ENCODE measurements at places on chromosomes 2 and 18.

DNA sequence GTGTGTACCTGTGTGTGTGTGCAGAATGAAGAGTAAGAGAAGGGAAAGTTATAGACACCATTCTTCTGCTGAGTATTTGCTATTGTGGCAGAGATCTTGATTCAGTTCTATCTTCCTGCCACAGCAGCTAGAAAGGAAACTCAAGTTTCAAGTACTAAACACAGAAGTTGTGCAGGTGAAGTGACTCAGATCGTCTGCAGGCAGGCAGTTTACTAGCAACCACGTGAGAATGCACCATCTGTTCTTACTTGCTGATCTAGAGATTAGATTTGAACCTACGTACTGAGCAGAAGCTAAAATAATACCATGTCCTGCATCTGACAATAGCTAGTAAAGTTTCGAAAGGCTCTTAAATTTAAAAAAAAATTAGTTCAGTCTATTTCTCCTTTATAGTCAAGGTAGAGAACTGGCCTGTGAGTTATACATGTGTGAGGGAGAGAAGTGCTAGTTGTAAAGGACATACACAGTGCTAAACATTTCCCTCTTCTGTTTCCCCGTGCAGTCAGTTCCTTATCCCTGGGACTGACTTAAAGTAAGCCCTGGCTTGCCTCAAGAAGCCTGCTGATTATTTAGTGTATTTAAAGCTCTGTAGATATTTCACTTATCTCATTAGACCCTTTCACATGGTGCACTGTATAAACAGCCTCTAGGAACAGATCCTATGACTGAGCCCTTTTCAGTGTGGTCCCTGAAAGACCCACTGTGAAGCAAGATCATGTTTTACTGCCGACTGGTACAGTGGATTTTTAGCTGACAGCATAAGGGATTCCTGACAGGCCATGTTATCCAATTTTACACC is 45.0 kb downstream of the SLC38A11 start:
- DNase-seq: no peak

GRCh38 chr2:230777721-230778120 is 65.1 kb downstream of the CAB39 start:
- no peak for DNase-seq

GRCh38 chr2:145460112-145460511 is 940.2 kb upstream of the ZEB2 start:
- DNase-seq: no peak

GRCh38 chr2:120955427-120955826 is 219.8 kb downstream of the GLI2 start:
- no peak for DNase-seq

DNA sequence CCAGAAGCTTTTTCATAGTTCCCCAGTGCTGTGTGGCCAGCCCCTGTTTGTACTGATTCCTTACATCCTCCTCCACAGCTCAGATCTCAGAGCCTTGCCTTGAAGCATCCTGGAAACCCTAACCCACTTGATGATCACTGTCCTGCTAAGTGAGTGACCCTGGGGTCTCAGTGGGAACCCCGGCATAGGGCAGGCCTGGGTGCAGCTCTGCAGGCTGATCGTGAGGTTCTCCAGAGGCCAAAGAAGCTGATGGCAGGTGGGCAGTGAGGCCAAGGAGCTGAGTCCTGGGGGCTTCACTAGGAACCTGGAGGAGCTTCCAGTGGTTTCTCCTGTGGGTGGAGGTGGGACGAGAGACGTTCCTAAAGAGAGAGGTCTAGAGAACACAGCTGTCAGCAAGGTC is 47.4 kb upstream of the BIN1 start:
- DNase-seq: no peak

DNA sequence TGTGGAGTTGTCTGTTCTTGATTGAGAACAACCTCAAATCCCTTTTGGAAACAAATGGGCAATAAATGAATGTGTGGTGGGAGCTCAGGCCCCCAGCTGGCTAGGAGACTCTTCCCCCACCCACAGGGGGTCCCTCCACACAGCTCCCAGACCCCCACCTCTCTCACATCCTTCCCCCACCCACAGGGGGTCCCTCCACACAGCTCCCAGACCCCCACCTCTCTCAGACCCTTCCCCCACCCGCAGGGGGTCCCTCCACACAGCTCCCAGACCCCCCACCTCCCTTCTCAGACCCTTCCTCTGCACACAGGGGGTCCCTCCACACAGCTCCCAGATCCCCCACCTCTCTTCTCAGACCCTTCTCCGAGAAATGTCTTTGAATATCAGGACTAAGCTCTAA is 79.0 kb upstream of the CTDP1 start:
- no peak for DNase-seq

GRCh38 chr18:38473535-38473934 is 907.9 kb upstream of the CELF4 start:
- DNase-seq: no peak

GRCh38 chr2:186457908-186458307 is 28.2 kb upstream of the ZC3H15 start:
- no peak for DNase-seq

- no peak for DNase-seq
Measured at GRCh38 chr2:96359866-96360265, 24.3 kb downstream of the NCAPH start.

- DNase-seq: no peak
Measured at GRCh38 chr2:49934481-49934880, 780.2 kb upstream of the FSHR start.

- DNase-seq: no peak
Measured at GRCh38 chr2:64987956-64988419, 1.2 kb upstream of the SLC1A4 start.

GRCh38 chr2:14516844-14517243 is 115.7 kb upstream of the LRATD1 start:
- DNase-seq: no peak

DNA sequence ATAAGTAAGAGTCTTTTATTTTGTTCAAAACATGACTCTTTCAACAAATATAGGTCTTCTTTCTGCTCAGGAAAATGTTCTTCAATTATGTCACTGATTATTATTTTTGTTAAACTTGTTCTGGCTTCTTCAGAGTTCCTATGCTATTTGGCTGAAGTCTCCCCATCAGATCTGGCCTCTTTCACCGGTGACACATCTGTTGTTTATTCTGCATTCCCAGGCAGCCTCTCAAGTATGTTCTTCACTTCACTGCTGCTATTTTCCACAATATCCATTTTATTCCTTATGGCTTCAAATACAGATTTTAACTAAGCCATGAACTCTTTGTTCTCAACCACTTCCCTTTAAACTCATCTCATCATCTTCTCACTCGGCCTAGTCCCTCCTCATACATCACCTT is 45.7 kb downstream of the HDAC4 start:
- no peak for DNase-seq

- DNase-seq: no peak
Measured at GRCh38 chr2:40466935-40467572, 15.2 kb upstream of the SLC8A1 start.

- peak; percentile 38 for DNase-seq
Measured at GRCh38 chr18:14978962-14979535, 231.1 kb downstream of the ANKRD30B start.

GRCh38 chr2:240814946-240815760 is 4.9 kb downstream of the KIF1A start:
- DNase-seq: no peak

DNA sequence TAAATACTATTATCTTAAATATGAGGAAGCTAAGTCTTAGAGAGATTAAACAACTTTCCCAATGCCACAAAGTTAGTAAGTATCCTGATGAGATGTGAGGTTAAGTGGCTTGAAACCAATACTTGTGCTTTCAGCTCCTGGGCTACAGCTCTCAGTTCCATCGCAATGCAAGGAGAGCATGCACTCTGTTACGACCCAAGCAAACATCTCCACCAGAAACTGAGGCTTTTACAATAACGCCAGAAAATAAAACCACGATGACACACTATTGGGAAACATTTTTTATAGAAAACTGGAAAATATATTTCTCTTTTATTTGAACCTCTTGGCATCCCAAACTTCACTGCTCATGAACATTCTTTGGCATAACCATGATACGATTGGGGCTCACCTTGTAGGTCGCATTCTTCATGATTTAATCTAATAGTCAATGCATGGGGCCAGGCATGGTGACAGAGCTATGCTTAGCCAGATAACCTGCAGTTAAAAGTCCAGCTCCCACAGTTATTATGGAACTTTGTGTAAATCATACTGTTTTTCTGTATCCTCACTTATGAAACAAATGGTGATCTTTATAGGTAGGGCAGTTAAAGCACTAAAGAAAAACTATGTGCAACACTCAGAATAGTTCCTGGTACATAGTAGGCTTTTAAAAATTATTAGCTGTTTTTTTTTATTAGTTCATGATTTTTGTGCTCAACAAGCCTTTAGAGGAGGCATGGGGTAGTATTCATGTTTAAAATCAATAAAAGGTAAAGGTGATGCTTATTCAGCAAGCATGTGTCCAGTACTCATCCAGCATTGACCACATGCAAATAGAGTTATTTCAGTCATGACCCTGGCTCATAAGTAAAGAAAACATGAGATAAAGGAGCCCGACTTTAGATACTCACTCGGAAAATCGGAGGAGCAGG is 238.3 kb upstream of the TRIB2 start:
- DNase-seq: no peak

DNA sequence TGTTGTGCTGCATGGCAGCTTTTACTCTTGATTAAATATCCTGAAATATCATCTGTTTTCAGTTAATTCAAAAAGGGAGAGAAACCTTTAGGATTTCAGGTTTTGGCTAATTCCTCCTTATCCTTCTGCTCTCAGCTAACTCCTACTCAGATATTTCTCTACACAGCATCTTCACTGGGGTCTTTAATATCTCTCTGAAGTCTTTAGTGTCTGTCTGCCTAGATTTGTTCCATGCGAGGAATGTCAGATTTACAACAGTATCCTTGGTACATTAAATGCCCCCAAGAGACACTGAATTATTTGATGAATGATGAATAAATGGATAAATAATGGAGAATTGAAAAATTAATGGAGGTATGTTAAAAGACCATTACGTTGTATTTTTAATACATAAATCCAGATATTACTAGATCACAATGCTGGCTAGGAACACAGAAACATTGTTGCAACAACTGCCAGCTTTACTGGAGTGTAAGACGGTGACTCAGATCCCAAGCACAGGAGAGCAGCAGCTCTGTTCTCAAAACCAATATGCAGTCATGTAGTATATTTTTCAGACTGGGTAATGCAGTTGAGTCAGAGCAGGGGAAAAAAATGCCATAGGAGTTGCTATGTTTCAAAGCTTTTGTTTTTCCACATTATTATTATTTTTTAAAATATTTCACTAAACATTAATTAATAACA is 388.0 kb upstream of the SYT4 start:
- no peak for DNase-seq

- DNase-seq: no peak
Measured at GRCh38 chr2:158928965-158929364, 39.5 kb upstream of the TANC1 start.

DNA sequence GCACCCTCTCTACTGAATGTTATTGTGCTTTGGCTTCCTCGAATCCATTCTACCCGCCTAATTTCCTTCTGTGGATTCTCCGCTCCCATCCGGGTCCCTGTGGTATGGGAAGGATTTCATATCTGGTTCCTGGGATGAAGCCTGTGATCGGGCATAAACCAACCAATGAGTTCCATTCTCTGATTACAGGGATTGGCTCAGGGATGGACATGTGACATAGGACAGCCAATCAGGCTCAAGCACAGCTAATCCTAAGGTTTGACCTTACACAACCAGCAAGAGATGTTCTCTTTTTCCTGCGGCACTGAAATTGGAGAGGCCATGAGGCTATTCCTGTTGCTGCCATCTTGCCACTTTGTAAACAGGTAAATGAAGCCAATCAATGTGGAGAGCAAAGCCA is 168.1 kb upstream of the SMAD2 start:
- no peak for DNase-seq

DNA sequence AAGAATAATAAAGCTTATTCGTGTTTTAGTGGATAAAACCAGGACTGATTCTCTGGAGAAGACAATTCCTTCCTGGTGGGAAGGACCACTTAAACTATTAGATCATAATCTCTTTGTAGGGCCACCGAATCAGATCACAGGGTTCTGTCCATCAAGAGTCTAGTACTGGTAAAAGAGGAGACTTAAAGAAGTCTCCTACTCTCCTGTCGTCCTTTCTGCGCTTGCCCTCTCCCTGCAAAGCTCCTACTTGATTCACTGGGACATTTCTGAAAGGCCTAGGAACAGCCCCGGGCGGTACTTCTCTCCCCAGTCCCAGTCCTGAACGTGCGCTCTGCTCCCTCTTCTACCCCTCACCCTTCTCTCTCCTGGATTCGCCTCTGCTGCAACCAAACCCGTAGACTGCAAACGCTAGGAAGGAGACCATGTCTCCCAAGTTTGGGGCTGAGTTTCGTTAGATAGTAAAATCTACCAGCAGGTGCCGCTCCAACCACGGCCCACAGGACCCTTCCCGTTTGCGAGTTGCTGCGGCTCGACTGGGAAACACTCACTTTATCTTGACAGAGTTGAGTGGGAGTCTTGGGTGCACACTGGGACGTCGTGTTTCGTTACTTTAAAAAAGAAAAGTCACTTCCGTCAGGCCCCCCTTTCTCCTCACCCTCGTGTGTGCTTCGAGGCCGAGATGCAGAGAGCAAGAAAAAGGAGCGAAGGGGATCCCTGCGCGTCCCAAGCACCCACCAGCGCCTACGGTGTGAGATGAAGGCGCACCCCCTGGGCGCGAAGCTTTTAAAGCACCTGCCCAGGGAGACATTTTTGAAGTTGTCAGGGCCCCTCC is 923 bp downstream of the FIGLA start:
- peak; percentile 28 for DNase-seq

DNA sequence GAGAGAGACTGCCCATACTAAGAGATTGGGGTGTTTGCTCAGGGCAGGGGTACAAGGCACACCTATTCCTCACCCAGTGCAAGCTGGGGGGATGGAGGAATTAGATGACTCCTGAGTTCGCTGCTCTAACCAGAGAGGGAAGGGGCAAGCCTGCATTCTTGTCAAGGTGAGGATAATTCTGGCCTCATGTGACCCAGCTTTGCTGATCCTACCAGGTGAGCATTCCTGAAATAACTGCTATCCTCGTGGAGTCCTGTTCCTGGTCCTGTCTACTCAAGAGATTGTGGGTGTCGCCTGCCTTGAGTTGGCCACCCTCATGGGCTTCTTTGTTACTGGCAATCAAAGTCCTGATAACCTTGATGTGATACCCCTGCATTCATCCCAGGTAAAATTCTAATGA is 206.0 kb downstream of the SPP2 start:
- DNase-seq: no peak

DNA sequence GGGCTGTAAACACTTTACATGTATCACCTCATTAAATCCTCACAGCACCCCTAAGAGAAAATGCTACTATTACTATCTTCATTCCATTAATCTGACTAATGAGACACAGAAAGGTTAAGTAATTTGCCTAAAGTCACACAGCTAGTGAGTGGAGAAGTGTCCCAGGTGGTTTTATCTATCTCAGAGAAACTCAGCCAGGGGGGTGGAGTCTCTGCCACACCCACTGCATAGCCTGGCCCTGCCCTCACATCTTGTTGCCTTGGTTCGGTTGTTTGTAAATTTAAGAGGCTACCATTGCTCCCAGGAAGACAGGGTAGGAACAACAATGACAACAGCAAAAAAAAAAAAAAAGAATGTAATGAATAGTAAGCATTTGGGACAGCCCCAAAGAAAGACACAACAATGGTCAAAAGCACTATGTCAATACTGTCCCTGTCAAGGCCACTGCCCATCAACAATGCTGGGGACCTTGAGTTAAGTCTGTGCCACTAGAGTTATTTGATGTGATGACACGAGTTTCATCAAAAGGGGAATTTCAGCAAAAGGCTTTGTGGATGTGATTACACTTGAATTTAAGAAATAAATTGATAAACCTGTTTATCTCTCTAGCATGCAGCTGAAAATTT is 17.5 kb downstream of the CYRIA start:
- no peak for DNase-seq
